ENCODE measurements at places on chromosomes 7 and 10.

DNA sequence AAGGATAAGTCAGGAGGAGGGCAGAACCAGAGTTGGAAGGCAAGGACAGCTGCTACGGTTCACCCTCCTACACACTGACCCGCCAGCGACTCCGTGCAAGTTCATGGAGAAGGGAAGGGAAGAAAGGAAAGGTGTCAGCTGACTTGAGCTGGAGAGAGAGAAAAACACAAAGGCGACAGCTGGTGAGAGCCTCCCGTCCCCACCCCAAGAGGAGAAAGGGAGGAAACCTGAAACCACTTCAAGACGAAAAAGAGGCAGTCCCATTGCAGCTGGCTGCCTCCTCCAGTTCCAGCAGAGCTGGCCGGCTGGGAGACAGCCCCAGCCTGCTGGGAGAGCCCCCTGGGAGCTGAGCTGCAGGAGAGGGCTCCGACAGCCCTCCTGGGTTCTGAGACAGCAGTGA, 75.2 kb downstream of the PARD3 start:
- DNase-seq = no peak

DNA sequence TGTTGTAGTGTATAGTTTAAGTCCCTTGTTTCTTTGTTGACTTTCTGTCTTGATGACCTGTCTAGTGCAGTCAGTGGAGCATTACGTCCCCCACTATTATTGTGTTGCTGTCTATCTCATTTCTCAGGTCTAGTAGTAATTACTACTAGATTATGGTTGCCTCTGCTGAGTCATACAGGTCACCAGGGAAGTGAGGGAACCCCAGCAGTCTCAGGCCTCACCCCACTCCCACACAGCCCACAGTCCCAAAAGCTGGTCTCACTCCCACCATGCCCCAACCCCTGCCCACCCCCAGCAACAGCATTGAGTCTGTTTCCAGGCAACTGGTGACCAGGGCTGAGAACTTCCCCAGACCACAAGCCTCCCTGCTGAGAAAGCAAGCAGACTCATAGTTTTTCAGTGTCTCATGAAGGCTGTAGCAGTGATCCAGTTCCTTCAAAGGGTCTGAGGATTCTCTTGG, 88.0 kb downstream of the PLXDC2 start:
- DNase-seq = no peak

DNA sequence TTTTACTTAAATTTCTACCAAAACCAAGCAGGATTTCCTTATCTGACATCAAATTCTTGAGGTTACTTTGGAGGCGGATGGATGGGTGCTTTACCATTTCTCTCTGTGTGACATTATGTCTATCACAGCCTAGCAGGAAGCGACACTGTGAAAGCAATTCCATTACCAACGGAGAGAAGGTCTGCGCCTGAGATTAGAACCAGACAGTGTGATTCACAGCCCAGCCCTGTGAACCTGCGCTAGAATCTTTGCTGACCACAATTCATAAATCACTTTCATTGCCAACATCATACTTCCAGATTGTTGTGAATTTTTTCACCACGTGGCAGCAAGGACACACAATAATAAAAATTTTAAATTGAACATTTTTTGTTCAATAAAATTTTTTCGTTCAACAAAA, 126.5 kb downstream of the CUBN start:
- DNase-seq = no peak

DNA sequence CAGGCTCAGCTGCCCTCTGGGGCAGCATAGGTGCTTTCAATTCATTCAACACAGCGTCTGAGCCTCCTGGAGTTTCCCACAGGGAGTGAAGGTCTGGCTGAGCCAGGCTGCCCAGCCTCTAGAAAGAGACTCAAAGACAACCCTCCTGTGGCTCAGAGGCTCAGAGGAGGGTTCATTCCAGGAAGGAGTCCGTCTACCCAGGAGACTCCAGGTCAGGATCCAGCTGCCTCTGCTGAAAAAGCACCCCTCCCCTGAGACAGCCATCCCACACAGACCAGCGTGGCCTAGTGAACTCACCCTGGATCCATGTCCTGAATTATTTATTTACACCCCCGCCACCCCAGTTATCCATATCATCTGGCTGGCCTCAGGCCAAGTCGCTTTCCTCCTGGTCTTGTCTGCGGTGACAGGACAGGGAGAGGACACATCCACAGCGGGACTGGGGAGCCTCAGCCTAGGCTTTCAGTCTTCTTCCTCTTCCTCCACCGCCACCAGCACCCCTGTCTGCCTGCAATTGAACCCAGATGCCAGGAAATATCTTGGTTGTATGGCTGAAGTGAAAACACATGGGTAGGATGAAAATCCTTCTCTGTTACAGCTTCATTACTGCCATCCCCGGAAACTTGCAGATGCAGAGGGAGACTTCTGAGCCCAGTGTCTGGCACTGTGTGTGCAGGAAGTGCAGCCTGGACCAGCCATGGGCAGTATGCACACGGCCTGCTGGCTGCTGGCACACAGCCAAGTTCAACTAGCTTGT, 44.0 kb upstream of the COL13A1 start:
- no peak for DNase-seq

- no peak for DNase-seq
Observed at GRCh38 chr10:103645141-103646054, 151.9 kb downstream of the NEURL1 start.

DNA sequence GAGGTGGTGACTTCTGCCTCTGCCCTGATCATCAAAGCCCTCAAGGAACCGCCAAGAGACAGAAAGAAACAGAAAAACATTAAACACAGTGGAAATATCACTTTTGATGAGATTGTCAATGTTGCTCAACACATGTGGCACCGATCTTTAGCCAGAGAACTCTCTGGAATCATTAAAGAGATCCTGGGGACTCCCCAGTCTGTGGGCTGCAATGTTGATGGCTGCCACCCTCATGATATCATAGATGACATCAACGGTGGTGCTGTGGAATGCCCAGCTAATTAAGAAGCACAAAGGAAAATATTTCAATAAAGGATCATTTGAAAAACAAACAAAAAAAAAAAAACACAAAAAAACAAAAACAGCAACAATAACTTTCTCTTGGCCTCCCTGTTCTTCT, 59.5 kb upstream of the TOMM7 start:
- DNase-seq = no peak

DNA sequence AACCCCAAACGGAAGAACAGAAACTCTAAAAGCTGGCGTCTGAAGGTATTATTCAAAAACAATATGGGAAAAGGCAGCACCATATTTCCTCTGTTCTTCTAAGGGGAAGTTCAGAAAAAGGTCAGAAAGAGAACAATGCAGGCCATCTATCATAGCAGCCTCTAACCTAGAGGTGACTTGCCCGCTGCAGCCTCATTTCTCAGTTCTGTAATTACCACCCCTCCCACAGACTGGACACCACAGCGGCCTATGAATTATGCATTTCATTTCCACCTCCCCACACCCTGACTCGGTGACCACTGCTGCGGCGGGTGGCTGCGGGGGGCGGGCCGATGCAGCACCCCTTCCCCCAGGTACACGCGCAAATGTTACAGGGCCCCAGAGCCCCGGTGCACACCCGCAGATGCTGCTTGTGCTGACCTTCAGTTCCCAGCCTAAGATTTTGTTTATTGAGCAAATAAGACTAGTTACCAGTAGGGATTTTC, 125.5 kb downstream of the CLEC2L start:
- no peak for DNase-seq

GRCh38 chr10:36504758-36505157, 620.6 kb upstream of the ANKRD30A start:
- DNase-seq = no peak

GRCh38 chr10:54065106-54065505, 735.9 kb downstream of the PCDH15 start:
- DNase-seq = no peak

DNA sequence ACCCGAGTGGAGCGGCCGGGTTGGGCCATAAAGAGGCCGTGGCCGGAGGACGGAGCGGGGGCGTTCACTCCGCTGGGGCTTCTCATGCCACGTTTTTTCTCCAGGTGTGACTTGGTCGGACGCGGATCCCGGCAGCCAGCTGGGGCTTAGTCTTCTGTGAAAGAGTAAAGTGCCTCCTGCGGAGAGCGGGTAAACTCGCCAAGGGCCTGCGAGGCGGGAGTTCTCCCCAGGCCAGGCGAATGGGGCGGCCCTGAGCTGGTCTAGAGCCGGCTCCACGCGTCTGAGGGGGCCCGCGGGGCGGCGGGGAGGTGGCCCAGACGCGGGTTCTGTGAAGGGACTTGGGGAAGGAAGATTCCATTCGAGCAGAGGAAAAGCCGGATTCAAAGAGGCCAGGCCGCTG, 86.3 kb upstream of the VIPR2 start:
- DNase-seq = no peak

GRCh38 chr10:62175251-62175650, 93.4 kb downstream of the RTKN2 start:
- no peak for DNase-seq

DNA sequence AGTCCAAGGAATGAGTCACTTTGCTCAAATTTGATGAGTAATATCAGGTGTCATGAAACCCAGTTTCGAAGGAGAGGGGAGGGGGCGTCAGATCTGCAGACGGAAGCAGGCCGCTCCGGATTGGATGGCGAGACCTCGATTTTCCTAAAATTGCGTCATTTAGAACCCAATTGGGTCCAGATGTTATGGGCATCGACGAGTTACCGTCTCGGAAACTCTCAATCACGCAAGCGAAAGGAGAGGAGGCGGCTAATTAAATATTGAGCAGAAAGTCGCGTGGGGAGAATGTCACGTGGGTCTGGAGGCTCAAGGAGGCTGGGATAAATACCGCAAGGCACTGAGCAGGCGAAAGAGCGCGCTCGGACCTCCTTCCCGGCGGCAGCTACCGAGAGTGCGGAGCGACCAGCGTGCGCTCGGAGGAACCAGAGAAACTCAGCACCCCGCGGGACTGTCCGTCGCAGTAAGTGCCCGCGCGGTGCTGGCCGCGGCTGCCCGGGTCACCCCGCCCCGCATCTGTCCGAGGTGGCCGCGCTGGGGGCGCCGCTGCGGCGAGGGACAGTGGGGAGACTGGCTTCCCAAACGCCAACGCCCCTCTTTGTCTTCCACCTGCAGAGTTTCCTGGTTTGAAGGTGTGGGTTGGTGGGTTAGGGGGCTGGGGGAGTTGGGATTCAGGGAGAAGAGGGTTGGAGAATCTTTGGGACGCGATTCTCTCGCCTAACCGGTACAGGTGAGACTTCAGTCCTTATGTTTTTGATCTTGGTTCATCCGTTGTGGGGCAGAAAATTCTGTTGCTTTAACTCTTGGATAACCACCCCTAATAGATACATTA, at the start of gene TAC1:
Gene TAC1 (plus strand): TSS at position 351 of the 829 bp plus-strand sequence. CDS start 527 bp downstream, outside the sequence.
- no peak for DNase-seq

Measured in NCI-H526 (cell line).